Activated CD4-positive, alpha-beta T cell treated with anti-CD3 and anti-CD28 coated beads, Interleukin-2, amount 10 ng/mL, durations not matched to agents 7 days and 5 days (primary cell): ENCODE measurements at places on chromosomes 4 and X.

DNA sequence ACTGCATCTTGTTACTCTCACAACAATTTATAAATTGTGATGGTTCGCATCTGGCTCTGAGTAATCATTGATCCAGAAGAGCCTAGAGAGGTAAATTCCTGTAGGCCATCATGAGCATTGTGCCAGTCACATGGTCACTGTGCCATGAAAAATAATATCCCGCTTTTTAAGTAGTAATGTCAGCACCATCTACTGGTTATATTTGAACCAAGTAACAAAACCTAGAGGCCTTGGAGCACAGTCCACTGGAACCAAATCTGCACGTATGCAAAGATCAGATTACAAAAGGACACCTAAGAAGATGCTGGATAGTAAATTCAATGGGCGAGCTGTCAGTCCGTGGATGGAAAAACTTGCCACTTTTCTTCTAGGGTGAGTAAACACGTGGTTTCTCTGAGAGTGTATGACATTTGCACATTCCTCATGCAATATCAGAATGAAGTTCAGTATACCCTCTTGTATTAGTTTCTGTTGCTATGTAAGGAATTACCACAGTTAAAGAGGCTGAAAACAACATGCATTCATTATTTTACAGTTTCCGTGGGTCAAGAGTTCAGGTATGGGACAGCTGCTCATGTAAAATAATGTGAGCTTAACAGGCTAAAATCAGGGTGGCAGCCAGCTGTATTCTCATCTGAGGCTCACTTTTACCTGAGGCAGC is 26.8 kb downstream of the FAM114A1 start:
- no peak for DNase-seq

DNA sequence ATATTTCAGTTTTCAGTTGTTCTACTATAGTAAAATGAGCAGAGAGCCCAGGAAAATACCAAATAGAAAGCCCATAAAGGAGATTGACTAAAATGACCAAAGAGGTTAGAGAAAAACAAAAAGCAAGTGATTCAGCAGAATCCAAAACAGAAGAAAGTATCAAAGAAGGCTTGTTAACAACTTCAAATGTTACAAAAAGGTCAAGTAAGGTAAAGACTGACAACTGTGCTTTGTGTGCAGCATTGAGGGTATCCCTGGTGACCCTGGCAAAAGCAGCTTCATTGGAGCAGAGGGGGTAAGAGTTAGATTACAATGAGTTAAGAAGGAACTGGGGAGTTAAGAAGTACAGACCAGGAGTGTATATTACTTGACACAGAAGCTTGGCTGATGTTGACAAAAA is 317.9 kb downstream of the OPHN1 start:
- DNase-seq, result no peak

- no peak for DNase-seq
Measured at GRCh38 chr4:166017804-166018203, 144.8 kb downstream of the TLL1 start.

DNA sequence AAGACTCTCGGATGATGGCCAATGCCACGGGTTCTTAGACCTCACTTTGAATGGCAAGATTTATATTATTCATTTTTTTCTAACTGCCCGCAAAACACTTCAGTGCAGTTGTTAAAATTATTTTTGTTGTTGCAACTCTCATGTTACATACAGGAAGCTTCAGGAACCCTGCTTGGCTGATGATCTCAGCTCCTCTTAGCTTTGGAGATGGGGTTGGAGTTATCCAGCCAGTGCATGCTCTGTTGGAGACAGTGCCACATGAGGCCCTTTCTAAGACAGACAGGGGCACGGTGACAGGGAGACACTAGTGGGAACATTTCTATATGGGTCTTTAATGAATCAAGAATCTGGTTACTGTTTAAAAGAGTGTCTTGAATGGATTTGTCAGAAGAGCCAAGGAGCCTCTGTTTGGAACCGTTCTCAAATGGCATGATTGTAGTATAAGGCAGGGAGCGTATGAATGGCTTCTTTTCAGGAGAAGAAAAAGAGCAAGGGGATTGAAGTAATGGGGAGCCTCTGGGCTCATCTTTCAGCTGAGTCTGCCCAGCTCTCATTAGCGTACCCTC is 61.9 kb upstream of the ENPP6 start:
- no peak for DNase-seq
